SK-N-SH (cell line): ENCODE measurements at places on chromosomes 16 and 17.
A peak's percentile ranks its signal among the peaks of the same experiment; 100 is the strongest.

DNA sequence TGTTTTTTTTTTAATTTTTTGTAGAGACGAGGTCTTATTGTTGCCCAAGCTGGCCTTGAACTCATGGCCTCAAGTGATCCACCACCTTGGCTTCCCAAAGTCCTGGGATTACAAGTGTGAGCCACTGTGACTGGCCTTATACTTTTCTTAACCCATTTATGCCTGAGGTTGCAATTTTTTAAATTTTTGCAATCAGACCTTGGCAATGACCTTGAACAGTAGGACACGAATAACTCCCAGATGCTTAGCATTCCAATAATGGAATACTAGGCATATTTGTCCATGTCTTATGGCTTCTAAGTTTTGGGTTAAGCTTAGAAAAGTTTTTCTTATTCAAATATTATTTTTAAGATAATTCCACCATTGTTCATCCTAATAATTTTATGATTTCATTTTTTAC, 28.3 kb upstream of the TMEM97 start:
- DNase-seq, result no peak

- DNase-seq, result no peak
These were observed 999.5 kb upstream of the EEF2KMT start for GRCh38 chr16:6096931-6097670.

- no peak for DNase-seq
These were observed 329.2 kb downstream of the C16orf95 start for GRCh38 chr16:86987746-86988670.

- no peak for DNase-seq
These were observed 17.7 kb upstream of the ABCA6 start for GRCh38 chr17:69159418-69159817.

DNA sequence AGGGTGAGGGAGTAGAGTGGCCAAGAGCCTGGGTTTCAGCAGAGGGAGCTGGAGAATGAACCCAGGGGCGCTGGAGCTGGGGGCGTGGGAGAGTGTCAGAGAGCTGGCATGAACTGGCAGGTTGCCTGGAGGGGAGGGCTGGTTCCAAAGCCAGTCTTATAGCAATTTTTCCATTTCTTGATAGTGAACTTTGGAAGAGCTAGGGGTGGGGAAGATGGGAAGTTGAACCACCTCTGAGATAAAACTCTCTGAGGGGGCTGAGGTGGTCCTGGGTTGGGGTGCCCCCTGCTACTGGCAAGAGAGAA, 36.9 kb downstream of the ADGRG5 start:
- DNase-seq, result no peak

GRCh38 chr17:10435096-10435495, 13.3 kb upstream of the MYH8 start:
- no peak for DNase-seq

DNA sequence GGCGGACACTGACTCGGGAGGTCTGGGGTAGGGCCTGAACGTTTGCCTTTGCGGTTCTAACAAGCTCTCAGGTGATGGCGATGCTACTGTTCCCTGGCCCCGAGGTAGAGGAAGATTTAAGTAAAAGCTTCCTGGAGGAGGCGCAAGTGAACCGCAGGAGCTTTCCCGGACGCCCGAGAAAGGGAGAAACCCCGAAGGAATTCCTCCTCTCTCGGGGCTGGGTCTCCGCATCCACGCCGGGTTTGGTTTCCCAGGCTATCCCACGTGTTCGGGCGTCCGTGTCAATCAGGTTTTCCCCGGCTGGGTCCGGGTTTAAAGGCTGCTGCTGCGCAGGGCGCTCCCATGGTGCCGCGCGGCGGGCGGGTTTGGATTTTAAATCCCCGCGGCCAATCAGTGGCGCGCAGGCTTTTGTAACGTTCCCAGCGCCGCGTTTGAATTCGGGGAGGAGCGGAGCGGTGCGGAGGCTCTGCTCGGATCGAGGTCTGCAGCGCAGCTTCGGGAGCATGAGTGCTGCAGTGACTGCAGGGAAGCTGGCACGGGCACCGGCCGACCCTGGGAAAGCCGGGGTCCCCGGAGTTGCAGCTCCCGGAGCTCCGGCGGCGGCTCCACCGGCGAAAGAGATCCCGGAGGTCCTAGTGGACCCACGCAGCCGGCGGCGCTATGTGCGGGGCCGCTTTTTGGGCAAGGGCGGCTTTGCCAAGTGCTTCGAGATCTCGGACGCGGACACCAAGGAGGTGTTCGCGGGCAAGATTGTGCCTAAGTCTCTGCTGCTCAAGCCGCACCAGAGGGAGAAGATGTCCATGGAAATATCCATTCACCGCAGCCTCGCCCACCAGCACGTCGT, at the start of gene PLK1:
Gene PLK1, plus strand, starts transcription at position 460 of the 844 bp plus-strand sequence. Its CDS starts 44 bp downstream, at position 504.
- DNase-seq, result peak; percentile 92

GRCh38 chr16:14419817-14420216, 210.2 kb downstream of the PARN start:
- DNase-seq, result no peak

DNA sequence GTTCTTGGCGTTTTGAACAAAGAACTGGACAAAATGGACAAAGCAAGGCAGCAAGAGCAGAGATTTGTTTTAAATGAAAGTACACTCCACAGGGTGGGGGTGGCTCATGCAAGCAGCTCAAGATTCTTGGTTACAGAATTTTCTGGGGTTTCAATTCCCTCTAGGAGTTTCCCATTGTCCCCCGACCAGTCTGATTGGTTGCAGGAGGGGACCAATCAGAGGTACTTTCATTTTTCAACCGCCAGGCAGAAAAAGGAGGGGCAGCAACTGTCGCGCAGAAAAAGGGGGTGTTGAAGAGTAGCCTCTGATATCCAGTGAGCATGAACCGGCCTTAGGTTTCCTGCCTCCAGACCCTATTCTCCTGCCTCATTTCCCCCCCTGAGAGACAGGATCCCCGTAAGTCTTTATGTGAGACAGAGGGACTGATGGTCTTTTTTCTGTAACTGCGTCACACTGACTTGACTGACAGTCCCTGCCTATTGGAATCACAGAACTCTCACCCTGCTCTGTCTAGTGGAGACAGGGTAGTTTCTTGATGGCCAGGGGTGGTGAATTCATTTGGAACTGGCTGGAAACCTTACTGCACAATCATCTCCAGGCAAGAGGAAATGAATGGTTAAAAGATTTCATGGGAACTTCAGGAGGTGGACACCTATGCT, 59.4 kb upstream of the ALOX12 start:
- peak; percentile 33 for DNase-seq

- peak; percentile 63 for DNase-seq
These were observed 502 bp downstream of the SMPD3 start for GRCh38 chr16:68447653-68448359.

- DNase-seq, result no peak
These were observed 16.9 kb downstream of the LDAF1 start for GRCh38 chr16:21175397-21175796.

DNA sequence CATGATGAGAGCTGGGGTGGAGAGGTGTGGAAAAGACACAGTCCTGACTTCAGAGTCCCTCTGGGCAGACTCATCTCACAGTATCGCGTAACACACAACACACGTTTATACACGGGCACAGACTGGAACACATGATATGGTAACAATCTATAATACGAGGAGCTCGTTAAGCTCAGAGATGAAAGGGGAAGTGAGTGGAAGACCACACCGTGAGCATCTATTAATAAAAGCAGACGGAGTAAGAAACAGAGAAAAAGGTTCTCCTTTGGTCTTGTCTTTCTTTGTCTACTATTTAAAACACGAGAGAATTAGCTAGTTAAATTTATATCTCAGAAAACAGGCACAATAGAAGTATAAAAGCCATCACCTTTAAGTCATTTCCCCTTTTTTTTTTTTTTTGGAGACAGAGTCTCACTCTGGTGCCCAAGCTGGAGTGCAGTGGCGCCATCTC, 13.5 kb downstream of the ANKRD11 start:
- no peak for DNase-seq

DNA sequence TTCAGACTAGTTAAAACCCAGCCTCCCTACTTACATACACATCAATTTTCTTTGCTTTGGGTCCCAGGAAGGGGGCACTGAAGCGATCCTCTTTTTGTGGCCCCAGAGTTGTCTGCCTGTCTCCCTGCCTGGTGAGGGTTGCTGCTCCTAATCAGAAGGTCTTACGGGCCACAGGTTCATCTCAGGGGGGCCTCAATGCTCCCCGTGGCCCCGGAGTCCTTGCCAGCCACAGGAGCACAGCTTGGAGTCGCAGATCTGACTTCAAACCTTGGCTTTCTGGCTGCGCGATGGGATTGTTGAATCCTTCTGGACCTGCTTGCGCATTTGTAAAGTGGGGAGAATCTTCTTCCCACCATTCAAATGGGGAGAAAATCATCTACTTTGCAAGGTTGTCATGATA, 44.8 kb upstream of the MYH10 start:
- DNase-seq, result no peak

- DNase-seq, result no peak
These were observed 114.3 kb downstream of the WSCD1 start for GRCh38 chr17:6184508-6184907.

DNA sequence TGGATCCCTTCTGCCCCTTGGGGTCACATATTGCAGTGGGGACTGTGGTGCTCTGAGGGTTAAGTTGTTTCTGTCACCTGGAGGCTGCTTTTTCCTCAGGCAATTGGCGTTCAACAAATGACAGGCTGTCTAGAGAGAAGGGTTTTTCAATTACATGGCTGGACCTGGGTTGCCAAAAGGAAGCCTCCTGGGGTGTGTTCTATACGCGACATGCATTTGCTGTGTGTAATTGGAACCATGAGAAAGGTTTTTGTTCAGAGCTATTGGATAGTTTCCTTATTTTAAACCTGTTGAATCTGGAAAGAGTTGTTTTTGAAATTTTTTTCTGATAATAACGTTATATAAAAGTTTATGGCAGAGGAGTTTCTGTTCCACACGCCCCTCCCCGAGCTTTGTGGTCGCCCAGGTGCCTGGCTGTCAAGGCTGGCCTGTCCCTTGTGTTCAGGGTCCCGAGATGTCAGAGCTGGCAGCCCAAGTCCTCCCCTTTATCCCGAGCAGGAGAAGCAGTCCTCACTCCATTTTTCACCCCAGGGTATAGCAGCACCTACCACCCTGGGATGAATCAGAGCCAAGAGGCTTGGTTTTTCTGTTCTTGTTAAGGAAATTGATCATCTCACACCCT, 26.1 kb upstream of the ZNF750 start:
- DNase-seq, result no peak

DNA sequence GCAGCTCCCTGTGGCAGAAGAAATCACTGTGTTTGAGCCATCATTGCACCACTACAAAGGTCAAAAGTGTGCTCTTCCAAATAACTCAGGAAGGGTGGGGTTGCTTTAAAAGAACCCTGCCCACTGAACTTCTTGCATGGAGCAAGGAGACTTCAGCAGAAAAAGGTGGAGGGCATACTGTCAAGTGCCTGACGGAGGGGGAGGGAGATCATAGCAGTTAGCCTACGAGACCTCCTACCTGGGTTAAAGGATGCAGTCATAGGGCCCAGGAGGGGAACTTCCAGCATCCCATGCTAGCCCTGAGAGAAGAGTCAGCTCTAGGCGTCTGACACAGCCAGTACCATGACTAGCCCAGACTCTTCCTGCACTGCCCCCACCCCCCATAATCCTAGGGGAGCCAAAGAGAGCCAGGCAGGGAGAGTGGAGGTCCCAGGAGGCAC, 45.3 kb upstream of the MSI2 start:
- DNase-seq, result no peak

GRCh38 chr17:48391444-48391843, 38.6 kb downstream of the SKAP1 start:
- DNase-seq, result no peak

DNA sequence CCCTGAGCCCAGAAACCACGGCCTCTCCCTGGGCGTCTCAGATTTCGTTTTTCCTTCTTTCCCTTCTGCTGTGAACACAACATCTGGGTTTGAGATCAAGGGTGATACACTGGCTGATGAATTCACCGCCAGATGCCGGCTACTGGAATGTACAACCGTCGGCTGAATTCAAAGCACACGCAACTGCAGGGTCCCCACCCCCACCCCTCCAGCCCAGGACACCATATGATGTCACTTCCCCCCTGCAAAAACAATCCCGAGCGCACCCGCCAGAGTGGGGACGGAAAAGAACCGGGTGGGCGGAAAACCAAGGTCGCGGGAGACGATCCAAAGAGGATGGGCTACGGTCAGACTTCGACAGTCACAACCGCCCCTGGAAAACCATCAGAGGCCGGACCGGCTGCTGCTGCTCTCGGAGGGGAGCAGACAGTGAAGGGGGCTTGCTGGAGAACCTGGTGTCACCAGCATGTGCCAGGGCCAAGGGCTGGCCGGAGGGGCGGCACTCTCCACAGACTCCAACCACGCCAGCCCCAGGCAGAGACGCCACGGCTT, 23.3 kb downstream of the CEP295NL start:
- DNase-seq, result peak; percentile 76

GRCh38 chr16:13099822-13100221, 198.4 kb downstream of the SHISA9 start:
- no peak for DNase-seq

GRCh38 chr16:64543441-64543840, 578.4 kb downstream of the CDH11 start:
- DNase-seq, result no peak

- DNase-seq, result no peak
These were observed 2.9 kb downstream of the GLP2R start for GRCh38 chr17:9828296-9829295.

DNA sequence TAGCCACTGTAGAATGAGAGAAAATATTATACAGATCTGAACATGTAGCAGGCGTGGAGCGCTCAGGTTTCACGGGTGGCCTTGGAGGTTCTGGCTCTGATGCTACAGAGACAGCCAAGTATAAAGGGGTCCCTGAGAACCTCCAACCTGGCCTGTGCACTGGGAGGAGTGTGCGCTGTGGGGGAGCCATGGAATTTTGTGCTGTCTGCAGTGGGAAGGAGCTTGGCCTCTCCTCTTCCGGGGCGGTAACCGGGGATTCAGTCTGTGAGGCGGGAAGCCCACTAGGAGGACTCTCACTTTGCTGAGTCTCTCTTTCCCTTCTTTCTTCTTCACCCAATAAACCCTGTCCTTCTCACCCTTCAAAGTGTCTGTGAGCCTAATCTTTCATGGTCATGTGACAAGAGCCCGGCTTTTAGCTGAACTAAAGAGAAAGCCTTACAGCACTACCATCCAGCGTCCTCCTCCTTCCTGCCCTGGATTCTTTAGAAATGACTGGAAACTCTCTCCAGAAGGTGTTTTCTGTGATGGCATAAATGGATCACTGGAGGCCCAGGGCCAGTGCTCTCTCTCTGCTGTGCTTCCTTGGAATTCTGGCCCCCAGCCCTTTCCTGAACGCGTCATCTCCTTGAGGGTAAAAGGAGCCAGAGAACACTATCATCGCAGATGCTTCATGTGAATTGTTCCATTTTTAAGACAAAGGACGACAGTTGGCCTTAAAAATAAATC, 232.1 kb upstream of the CACNG5 start:
- no peak for DNase-seq

GRCh38 chr17:39090908-39091665, 60.4 kb downstream of the PLXDC1 start:
- DNase-seq, result no peak

DNA sequence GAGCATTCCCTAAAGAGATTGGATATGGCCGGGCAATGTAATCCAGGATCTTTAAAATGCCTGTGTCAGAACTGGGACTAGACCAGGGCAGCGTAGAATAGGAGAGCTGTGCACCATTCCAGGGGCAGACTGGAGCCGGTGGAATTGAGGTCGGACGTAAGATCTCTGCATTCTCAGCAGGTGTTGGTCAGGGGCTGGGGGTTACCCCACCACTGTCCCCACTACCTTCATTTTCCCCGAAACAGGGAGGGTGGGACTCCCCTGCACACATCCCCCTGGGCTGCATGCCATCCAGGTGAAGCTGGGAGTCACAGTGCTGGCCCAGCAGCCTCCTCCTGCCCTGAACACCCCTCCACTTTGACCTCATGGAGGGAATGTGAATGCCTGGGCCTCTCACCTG, 17.8 kb downstream of the OSBPL7 start:
- peak; percentile 32 for DNase-seq
